ENCODE measurements at places on chromosomes 3 and 15. TPM values are rescaled to one million over a fixed set of nuclear protein-coding genes. Genes with fewer than 3 reads are reported as not detected.

CACNA1D gene
- not detected for total RNA-seq

MKRN3 gene
- total RNA-seq = under 0.01 TPM

MYH15 gene
- total RNA-seq = 0.10 TPM

BCHE gene
- total RNA-seq = 3.8 TPM

TPRG1 gene
- 0.98 TPM for total RNA-seq

PP2D1 gene
- not detected for total RNA-seq

Data from vein endothelial cell (primary cell).